NCI-H187 (cell line): ENCODE measurements at places on chromosomes 2 and 18.

DNA sequence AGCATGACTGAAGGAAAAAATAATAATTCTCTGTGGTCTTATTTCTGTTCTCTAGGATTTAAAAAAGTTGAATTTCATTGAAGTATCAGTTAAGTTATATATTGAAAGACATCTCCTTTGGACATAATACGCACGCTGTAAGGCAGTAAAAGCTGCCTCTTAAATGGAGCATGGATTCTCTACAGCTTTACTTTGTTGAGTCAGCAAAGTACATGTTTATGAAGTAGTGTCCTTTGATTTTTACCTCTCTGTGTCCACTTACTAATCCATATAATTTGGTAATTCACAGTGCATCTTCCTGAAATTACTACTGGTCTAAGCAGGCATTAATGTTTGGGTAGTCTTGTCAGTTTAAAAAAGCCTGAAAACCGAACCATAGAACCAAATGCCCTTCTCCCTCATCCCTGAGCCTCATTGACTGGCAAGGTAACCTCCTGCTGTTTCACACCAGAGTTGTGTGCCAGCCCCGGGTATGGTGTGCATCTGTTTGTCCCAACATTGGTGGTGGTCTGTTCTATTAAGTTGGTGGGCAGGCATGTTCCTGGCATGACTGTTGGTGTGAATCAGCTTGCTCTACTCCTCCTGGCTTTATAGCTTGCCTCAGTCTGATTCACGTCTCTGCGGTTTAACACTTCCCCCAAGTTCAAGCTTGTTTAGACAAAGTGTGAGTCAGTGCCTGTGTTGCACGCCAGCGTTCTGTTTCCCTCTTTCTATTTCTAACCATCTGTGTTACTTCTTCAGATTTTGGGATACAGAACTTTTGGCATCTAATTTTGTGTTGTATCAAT, 71.0 kb upstream of the ITM2C start:
- DNase-seq, result no peak

- DNase-seq, result no peak
Observed at GRCh38 chr2:11710632-11711353, 35.6 kb upstream of the LPIN1 start.

- DNase-seq, result no peak
Observed at GRCh38 chr2:73114273-73114867, 1.6 kb upstream of the RAB11FIP5 start.

DNA sequence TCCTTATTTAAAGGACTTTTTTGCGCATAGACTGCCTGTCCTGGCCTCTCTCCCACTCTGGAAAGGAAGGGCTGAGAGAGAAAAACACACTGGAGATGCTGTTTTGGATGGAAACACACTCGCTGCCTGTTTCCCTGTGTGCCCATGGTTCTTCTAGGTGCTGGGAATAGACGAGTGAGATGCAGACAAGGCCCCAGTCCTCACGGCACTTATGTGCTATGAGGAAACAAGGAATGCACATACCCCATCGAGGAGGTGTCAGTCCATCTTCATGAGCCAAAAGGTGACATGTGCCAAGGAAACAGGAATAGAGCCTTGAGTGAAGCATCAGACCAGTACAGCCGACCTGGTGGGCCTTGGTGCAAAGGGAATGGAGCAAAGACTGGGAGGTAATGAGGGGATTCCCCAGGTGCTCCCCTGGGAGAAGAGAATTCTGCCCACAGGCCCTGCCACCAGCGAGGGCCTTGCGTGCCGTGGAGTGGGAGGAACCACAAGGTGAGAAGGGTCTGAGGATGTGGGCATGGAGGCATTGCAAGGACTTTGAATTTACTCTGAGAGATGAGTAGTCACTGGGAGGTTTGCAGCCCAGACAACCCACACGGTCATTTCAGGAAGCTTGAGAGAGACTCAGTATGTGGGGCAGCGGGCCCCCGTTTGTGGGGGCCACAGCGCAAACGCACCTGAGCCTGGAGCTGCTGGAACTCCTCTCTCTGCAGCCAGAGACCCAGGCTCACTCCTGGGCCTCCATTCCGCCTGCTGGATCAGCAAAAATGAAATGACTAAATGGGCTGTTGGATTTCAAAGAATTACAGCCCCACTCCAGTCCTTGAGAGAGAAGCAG, 197.5 kb upstream of the COPS8 start:
- DNase-seq, result no peak

DNA sequence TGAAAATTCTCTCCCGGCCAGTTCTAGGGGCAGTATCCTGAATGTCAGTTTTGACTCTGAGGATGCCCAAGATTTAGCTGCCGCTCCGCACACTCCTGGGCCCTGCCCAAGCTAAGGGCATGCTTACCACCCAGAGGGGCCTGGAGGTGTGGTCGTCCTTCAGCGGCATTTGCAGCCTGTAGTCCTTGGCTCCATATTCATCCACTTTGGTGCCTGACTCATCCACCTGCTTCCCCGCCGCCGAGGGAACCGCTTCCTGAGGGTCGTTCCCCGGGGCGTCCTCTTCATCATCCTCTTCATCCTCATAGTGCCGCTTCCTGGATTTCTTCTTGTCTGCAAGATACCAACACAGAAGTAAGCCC, 577 bp downstream of the ERCC3 start:
- DNase-seq, result no peak

GRCh38 chr18:66432636-66433035, 171.3 kb downstream of the CDH19 start:
- DNase-seq, result no peak

- no peak for DNase-seq
Observed at GRCh38 chr2:191839918-191840804, 6.7 kb downstream of the CAVIN2 start.

GRCh38 chr2:217789736-217790181, 213.0 kb downstream of the TNS1 start:
- DNase-seq, result no peak

- DNase-seq, result no peak
Observed at GRCh38 chr18:22900558-22901238, 32.4 kb upstream of the RBBP8 start.
